ENCODE measurements at places on chromosomes 4 and X. TPM values are rescaled to one million over a fixed set of nuclear protein-coding genes. Genes with fewer than 3 reads are reported as not detected.

The L1CAM gene
- 0.39 TPM for total RNA-seq

The PCDH18 gene
- 100 TPM for total RNA-seq

The NLGN3 gene
- total RNA-seq, result 0.37 TPM

The SOX3 gene
- total RNA-seq, result not detected

The CENPVL1 gene
- under 0.01 TPM for total RNA-seq

Measured in subcutaneous preadipocyte (primary cell).